ENCODE measurements at places on chromosomes 6 and 20.

GRCh38 chr20:51091406-51092195 is 68.7 kb upstream of the KCNG1 start:
- DNase-seq: no peak

DNA sequence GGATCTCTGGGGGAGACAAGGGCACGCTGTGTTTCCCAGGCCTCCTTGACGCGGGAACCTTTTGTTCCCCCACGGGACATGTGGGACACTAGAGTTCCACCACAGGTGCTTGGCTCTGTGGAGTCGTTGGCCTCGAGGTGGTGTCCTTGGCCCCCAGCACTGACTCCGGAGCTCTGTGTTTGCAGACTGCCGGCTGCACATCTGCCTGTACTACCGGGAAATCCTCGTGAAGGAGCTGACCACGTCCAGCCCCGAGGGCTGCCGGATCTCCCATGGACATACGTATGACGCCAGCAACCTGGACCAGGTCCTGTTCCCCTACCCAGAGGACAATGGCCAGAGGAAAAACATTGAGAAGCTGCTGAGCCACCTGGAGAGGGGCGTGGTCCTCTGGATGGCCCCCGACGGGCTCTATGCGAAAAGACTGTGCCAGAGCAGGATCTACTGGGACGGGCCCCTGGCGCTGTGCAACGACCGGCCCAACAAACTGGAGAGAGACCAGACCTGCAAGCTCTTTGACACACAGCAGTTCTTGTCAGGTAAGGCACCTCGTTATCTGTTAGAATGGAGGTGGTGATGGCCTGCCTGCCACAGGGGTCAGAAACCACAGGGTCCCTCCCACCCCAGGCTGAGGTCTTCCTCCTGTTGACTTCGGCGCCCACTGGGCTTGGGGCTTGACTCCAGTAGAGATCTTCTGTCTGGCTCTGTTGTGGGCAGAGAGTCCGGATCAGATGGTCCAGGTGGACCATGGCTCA is 9.9 kb downstream of the IRF4 start:
- no peak for DNase-seq

GRCh38 chr6:125670568-125670967 is 78.9 kb upstream of the HEY2 start:
- no peak for DNase-seq

GRCh38 chr20:54293526-54293925 is 85.6 kb downstream of the PFDN4 start:
- DNase-seq: no peak

DNA sequence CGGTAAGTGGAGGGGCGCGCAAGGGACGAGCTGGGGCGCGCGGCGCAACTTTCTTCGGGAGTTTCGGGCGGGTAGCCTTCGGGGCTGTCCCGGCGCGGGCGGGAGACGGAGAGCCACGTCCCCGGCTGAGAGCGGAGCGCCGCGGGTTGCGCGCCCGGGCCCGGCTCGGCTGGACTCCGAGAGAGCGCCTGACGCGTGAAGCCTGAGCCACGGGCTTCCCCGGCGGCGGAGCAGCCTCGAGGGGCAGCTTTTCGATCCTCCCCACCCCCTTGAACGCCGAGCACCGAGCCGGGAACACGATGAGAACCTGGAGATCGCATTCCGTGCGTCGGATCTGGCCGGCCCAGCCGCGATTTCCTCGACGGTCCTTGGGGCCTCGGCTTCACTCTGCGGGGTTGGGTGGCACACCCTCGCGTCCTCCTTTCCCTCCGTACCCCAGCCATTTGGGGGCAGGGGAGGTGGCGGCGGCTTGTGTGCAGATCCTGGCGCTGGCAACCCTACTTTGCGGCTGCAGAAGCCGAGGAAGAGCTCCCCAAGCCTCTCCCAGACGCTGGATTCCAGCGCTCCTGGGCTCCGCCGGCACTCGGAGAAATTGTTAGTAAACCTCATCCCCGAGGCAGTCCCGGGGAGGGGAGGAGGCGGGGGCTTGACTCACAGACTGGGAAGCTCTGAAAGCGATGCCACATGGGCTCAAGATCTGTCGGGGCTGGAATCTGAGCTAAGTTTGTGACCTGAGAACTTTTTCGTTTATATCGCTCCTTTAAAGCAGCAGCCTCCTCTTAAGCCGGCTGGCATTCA is 572 bp downstream of the DSE start:
- peak; percentile 83 for DNase-seq

DNA sequence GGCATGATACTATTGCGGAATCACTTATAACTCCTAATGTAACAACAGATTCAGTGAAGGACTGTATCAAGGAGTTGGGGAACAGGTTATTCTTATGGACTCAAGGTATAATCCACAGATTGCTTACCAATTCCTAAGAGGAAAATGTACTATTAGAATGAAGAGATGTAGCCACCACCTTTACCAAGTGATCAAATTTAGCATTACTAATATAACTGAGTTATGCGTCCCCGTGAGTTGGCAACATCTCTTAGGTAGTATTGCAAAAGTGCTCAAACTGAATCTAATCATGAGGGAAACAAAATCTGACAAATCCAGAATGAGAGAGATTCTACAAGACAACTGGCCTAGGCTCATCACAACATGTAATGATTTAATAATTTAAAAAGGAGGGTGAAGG is 777 bp upstream of the SNRNP48 start:
- DNase-seq: no peak

DNA sequence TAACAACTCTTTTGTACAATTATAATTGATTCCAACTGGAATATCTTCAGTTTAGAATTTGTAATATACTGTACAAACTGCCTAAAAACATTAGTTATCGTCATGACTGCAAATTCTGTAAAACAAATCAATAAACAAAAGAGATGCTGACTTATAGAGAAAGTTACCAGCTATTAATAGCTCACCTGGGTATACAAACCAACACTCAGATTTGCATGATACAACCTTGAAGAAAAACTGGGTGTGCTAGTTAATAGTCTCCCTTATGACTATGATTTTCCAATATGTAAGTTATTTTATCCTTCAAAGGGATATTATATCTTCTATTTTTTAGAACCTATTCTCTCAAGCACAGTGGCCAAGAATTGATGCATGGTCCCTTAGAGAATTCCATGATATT is 698.5 kb downstream of the FRK start:
- DNase-seq: no peak
